ENCODE measurements at places on chromosomes 4 and X. TPM values are rescaled to one million over a fixed set of nuclear protein-coding genes. Genes with fewer than 3 reads are reported as not detected.

Gene PDZD4
- total RNA-seq: 0.66 TPM

Gene PPAT
- 18.5 TPM for total RNA-seq

Gene USP17L11
- not detected for total RNA-seq

Gene MCTS1
- 31.0 TPM for total RNA-seq

Gene GPR143
- not detected for total RNA-seq

Gene FATE1
- not detected for total RNA-seq

Gene SLC10A6
- total RNA-seq: not detected

Gene KLHL5
- 14.9 TPM for total RNA-seq

Gene PCDH19
- not detected for total RNA-seq

Gene COL25A1
- total RNA-seq: 0.10 TPM

Gene ANXA3
- not detected for total RNA-seq

Gene SPANXB1
- total RNA-seq: not detected

Gene ZDHHC15
- total RNA-seq: 0.69 TPM

Gene RHOXF1
- 1.7 TPM for total RNA-seq

Gene ANXA10
- total RNA-seq: not detected

Gene GK2
- not detected for total RNA-seq

Gene PDCL2
- total RNA-seq: not detected

Gene FAM47A
- total RNA-seq: not detected

Gene F11
- total RNA-seq: not detected

Gene MEPE
- total RNA-seq: not detected

Gene NR0B1
- total RNA-seq: not detected

Gene STOX2
- total RNA-seq: not detected

Gene WAS
- 98.4 TPM for total RNA-seq

Gene RADX
- 13.4 TPM for total RNA-seq

Gene MAGEE2
- total RNA-seq: not detected

Gene MAGEA2B
- not detected for total RNA-seq

Gene NAA11
- not detected for total RNA-seq

Gene MAGEA9
- not detected for total RNA-seq

Gene PABPC1L2A
- total RNA-seq: not detected

Gene SERTM2
- not detected for total RNA-seq

Gene SPINK2
- 34.9 TPM for total RNA-seq

Gene CSAG3
- not detected for total RNA-seq

Gene NDST3
- total RNA-seq: not detected

Gene KLB
- total RNA-seq: 0.05 TPM

Gene SOD3
- not detected for total RNA-seq

Gene LRIT3
- 0.18 TPM for total RNA-seq

Gene CCSER1
- total RNA-seq: 0.19 TPM

Gene PTPN13
- total RNA-seq: not detected

All from naive thymus-derived CD8-positive, alpha-beta T cell (primary cell).